ENCODE measurements at places on chromosomes 6 and 20. TPM values are rescaled to one million over a fixed set of nuclear protein-coding genes. Genes with fewer than 3 reads are reported as not detected.

The PHF20 gene
- total RNA-seq, result 50.2 TPM

The GSTA2 gene
- not detected for total RNA-seq

The DEF6 gene
- total RNA-seq, result 74.3 TPM

The IBTK gene
- total RNA-seq, result 25.7 TPM

The SOX18 gene
- not detected for total RNA-seq

The IP6K3 gene
- total RNA-seq, result not detected

The SAMD3 gene
- 3.3 TPM for total RNA-seq

DNA sequence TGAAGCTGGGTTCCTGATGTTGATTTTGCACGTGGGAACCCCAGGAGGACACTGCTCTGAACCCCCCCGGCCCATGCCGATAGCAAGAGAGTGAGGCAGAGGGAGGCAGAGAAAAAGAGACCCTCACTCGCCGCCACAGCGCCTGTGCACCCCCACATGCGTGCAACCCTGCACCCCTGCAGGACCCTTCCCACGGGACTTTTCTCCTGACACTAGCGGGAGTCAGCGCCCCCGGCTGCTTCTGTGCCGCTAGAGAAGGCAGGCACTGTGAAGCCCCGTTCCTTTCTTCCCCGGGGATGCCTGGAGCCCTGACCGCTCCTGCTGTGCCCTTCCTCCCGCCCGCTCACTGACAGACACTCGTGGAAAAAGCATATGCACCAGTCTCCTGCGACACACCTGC is 67.4 kb downstream of the GMPR start:
- no peaks in the 10 kb centered on the region for H3K27me3 ChIP-seq
- H3K27ac ChIP-seq, result no peak overlapping the region
- peaks cover 15% of the 10 kb centered on the region for H3K36me3 ChIP-seq
- no peak for DNase-seq

- H3K36me3 ChIP-seq, result peaks cover 14% of the 10 kb centered on the region
- peaks cover 51% of the 10 kb centered on the region for H3K4me1 ChIP-seq
- no peaks in the 10 kb centered on the region for H3K27me3 ChIP-seq
- H3K4me3 ChIP-seq, result peak overlapping the region; percentile 83
- DNase-seq, result peak; percentile 34
- peak overlapping the region; percentile 76 for H3K27ac ChIP-seq
Observed at GRCh38 chr6:125791151-125791819, 525 bp downstream of the NCOA7 start.

DNA sequence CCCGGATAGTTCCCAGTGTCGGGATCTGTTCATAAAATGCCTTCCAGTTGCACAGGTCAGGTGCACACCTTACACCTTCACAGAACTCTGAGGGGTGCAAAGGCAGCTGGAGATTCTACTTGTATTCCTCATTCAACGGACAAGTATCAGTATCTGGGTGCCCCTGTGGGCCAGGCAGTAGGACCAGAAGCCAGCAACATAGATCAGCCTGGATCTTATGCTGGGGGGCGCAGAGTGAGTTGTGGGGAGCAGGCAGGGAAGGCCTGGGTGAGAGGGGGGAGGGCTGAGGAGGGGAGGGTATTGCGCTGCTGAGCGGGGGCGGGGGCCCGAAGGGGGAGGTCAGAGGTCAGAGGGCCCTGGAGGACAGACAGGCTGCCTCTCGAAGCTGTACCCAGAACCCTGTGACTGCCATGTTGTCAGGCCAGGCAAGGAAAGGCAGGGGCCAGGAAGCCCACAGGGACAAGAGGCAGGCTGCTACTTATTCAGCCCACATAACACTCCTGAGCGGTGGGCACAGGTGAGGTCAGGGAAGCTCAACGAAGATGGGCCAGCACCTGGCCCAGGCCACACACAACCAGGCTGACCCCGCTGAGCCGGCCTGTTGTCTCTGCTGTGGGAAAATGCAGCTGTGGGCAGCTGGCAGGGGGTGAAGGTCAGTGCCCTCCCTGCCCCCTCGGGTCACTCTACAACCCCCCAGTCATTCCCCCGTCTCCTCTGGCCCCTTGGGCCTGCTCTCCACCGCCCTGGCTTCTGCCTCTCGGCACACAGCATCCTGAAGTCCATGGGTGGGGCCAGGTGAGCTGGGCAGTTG is 1.1 kb downstream of the OPRL1 start:
- peaks cover 30% of the 10 kb centered on the region for H3K4me1 ChIP-seq
- peaks cover 28% of the 10 kb centered on the region for H3K27me3 ChIP-seq
- peak overlapping the region; percentile 21 for H3K27ac ChIP-seq
- H3K4me3 ChIP-seq, result peak overlapping the region; percentile 62

DNA sequence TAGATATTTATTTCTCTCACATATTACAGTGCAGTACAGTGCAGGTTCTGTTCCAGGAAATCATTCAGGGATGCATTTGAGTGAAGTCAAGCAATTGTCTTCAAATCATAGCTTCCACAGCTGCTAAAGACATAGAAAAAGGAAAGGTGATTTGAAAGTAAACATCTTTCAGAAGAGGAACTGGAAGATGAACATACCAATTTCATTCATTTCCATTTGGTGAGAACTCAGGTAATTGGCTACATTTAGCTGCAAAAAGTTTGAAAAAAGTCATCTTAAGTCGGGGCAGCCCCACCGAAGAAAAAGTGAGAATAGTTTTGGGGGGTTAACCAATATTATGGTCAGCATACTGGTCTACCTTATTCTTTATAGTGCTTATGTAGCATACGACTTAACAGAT is 61.4 kb upstream of the IL20RA start:
- peaks cover 3% of the 10 kb centered on the region for H3K27me3 ChIP-seq
- H3K36me3 ChIP-seq, result no peaks in the 10 kb centered on the region
- H3K4me3 ChIP-seq, result no peak overlapping the region

DNA sequence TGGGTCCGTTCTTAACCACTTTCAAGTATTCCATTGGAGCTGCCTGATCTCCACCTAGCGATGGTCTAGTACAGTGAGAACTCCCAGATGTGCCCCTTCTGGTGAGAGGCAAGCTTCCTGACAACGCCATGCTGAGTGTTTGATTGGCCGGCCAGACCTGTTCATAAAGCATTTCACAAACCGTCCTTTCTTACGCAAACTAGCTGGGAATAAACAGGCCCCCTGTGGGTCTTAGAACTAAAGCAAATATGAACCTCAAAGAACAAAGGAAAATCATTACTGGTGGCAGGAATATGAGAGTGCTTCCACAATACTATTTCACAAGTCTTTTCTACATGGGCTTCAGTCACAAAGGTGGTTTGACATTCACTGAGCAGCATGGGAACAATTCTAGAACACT is 15.6 kb upstream of the GCNT2 start:
- peaks cover 15% of the 10 kb centered on the region for H3K27me3 ChIP-seq
- no peak overlapping the region for H3K4me3 ChIP-seq
- H3K27ac ChIP-seq, result no peak overlapping the region

DNA sequence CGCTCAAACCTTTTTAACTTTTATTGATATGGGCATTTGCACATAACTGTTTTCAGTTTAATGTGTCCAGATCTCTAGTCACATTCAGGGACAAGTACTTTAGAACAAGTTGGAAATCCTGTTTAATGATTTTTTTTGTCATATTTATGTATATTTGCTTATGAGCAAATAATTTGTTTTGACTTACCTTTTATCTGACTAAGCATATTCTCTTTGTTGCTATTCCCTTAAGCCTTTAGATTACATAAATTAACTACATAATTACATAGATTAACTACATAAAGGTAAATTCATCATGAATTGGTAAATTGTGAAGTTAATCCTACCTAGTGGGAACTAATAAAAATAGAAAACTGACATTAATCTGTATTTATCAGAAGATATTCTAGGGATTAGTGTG is 523.5 kb upstream of the MAN1A1 start:
- no peak for DNase-seq
- H3K4me1 ChIP-seq, result no peaks in the 10 kb centered on the region
- H3K27ac ChIP-seq, result no peak overlapping the region
- no peak overlapping the region for H3K4me3 ChIP-seq
- H3K27me3 ChIP-seq, result peaks cover 3% of the 10 kb centered on the region
- no peaks in the 10 kb centered on the region for H3K36me3 ChIP-seq

GRCh38 chr6:49531774-49532569 is 18.5 kb upstream of the C6orf141 start:
- H3K4me3 ChIP-seq, result no peak overlapping the region
- peaks cover 15% of the 10 kb centered on the region for H3K27me3 ChIP-seq
- no peak for DNase-seq
- no peak overlapping the region for H3K27ac ChIP-seq

DNA sequence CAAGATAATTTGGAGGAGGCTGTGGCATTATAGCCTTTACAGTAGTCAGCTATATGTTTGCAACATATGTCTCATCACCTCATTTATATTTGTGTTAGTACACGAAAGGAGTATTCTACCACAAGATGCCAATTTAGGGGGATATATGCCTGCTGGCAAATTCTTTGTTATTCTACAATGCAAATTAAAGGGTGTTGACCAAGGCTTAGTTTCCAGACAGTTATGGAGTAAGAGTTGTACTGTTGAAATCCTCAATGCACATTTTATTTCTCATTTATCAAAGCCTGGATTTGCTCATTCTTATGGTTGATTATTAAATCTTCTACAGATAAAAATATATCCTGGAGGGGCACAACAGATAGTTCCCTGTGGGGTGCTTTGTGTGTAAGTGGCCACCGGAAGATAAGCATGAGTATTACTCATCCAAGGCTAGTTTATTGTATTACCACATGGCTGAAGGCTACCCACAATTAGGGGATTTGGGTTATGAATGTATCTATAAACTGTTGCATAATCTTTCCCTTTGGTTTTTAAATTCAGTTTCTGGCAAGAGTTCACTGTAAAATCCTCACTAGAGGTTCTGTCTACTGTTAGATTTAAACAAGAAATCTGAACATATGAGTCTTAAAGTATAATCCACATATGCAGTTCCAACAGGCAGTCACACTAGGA is 9.0 kb downstream of the CST9 start:
- no peaks in the 10 kb centered on the region for H3K36me3 ChIP-seq
- H3K27me3 ChIP-seq, result no peaks in the 10 kb centered on the region
- no peak for DNase-seq
- H3K4me3 ChIP-seq, result no peak overlapping the region

- DNase-seq, result no peak
- H3K4me3 ChIP-seq, result no peak overlapping the region
- H3K27ac ChIP-seq, result no peak overlapping the region
- H3K36me3 ChIP-seq, result peaks cover 32% of the 10 kb centered on the region
Observed at GRCh38 chr6:7879980-7880717, 30.4 kb downstream of the TXNDC5 start.

GRCh38 chr20:51494241-51495110 is 48.0 kb downstream of the NFATC2 start:
- peaks cover 88% of the 10 kb centered on the region for H3K4me1 ChIP-seq
- no peaks in the 10 kb centered on the region for H3K27me3 ChIP-seq
- peak overlapping the region; percentile 97 for H3K27ac ChIP-seq
- DNase-seq, result peak; percentile 49

GRCh38 chr6:135087803-135088202 is 33.2 kb upstream of the HBS1L start:
- H3K27ac ChIP-seq, result peak overlapping the region; percentile 93
- no peaks in the 10 kb centered on the region for H3K27me3 ChIP-seq
- H3K4me1 ChIP-seq, result peaks cover 76% of the 10 kb centered on the region
- peak overlapping the region; percentile 59 for H3K4me3 ChIP-seq

- H3K27me3 ChIP-seq, result no peaks in the 10 kb centered on the region
- H3K4me3 ChIP-seq, result no peak overlapping the region
- no peak overlapping the region for H3K27ac ChIP-seq
- H3K36me3 ChIP-seq, result no peaks in the 10 kb centered on the region
- H3K4me1 ChIP-seq, result no peaks in the 10 kb centered on the region
- DNase-seq, result no peak
Observed at GRCh38 chr6:121666814-121667213, 231.4 kb downstream of the GJA1 start.

- H3K36me3 ChIP-seq, result peaks cover 11% of the 10 kb centered on the region
- peak overlapping the region; percentile 71 for H3K4me3 ChIP-seq
- DNase-seq, result no peak
- H3K27me3 ChIP-seq, result no peaks in the 10 kb centered on the region
- peaks cover 37% of the 10 kb centered on the region for H3K4me1 ChIP-seq
- H3K27ac ChIP-seq, result peak overlapping the region; percentile 67
Observed at GRCh38 chr6:71287926-71288227, 734 bp upstream of the OGFRL1 start.

DNA sequence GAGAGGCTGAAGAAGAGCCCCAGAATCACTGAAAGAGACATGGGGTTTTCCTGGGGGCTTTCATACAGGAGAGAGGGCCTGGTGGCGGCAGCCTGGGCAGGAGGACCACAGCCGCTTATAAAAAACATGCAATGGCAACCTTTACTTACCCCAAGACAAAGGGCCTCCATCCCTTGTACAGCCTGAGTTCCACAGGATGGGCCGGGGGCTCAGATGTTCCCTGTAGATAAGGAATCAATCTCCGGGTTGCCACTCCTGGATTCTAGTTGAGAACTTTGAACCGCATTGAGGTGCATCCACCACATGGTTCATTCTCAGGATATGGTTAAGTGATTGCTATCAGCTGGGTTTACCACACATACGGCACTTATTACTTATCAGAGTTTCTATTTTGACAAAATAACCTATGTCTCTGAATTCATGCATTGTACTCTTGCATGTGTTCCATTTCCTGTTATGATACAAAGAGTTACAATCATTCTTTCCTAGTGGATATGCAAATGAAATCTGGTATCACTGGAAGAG is 677.6 kb downstream of the KIF16B start:
- peaks cover 14% of the 10 kb centered on the region for H3K4me1 ChIP-seq
- H3K36me3 ChIP-seq, result no peaks in the 10 kb centered on the region
- peak; percentile 2 for DNase-seq
- H3K4me3 ChIP-seq, result no peak overlapping the region

DNA sequence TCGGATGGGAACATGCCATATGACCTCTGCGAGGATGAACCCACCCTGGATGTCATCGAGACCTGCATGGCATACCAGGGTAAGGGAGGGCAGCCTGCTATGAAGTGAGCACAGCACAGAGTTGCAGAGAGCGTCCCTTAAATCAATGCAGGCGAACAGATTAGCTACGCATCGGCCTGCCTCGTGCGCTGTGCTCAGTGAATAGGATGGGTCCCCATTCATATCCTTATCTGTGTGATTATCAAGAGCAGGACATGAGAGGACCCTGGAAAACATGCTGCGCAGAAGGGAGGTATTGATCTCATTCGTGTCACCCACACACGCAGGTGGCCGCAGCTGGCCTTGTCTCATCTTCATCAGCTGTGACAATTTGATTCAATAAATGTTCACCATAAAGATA is 25.6 kb upstream of the FAM83D start:
- no peaks in the 10 kb centered on the region for H3K4me1 ChIP-seq
- H3K27me3 ChIP-seq, result no peaks in the 10 kb centered on the region
- H3K36me3 ChIP-seq, result peaks cover 33% of the 10 kb centered on the region
- no peak overlapping the region for H3K27ac ChIP-seq
- no peak overlapping the region for H3K4me3 ChIP-seq
- DNase-seq, result no peak
